Muscle of leg (tissue), 16 donors: ENCODE measurements at places on chromosomes 6 and 20. TPM values are rescaled to one million over a fixed set of nuclear protein-coding genes. Genes with fewer than 3 reads are reported as not detected.

The CD109 gene
- 21.1 TPM for total RNA-seq

The DSN1 gene
- 12.1 TPM for total RNA-seq

The MAP3K4 gene
- total RNA-seq = 29.1 TPM

DNA sequence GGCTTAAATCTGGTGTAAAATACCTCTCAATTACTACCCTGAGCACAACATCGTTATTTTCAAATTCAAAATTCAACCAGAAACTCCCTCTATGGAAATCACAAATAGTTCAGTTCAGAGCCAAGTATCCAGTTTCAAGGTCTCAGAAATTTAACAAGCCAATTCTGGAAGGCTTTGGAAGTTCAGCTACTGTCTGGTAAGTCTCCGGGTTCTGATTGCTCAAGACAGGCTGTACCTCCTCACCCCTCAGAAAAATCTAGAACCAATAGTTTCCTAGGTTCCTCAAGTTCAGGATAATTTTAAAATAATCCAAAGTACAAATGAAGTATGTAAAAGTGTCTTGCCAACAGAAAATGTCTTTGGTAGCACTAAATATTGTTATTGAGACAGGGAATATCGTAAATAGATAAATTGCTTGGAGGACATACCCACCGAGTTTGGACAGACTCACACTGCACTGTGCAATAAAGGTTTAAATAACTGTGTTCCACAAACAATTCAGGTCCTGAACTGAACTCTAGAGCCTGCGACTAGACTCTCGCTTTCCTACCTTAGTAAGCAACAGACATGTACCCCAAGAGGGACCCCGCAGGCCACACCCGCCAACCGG lies 729 bp downstream of the ATG5 start:
- H3K4me1 ChIP-seq = no peaks in the 10 kb centered on the region
- peak overlapping the region; percentile 88 for H3K27ac ChIP-seq
- peaks cover 6% of the 10 kb centered on the region for H3K27me3 ChIP-seq
- H3K36me3 ChIP-seq = no peaks in the 10 kb centered on the region
- peak; percentile 12 for DNase-seq

- DNase-seq = no peak
- H3K36me3 ChIP-seq = peaks cover 2% of the 10 kb centered on the region
- H3K27me3 ChIP-seq = no peaks in the 10 kb centered on the region
- no peak overlapping the region for H3K27ac ChIP-seq
Observed at GRCh38 chr6:114040871-114041270, 69.9 kb upstream of the HDAC2 start.

- H3K4me1 ChIP-seq = no peaks in the 10 kb centered on the region
- peak overlapping the region; percentile 33 for H3K27ac ChIP-seq
- H3K4me3 ChIP-seq = peak overlapping the region; percentile 76
- peaks cover 3% of the 10 kb centered on the region for H3K36me3 ChIP-seq
Observed at GRCh38 chr6:105135056-105135455, 44.8 kb downstream of the POPDC3 start.

DNA sequence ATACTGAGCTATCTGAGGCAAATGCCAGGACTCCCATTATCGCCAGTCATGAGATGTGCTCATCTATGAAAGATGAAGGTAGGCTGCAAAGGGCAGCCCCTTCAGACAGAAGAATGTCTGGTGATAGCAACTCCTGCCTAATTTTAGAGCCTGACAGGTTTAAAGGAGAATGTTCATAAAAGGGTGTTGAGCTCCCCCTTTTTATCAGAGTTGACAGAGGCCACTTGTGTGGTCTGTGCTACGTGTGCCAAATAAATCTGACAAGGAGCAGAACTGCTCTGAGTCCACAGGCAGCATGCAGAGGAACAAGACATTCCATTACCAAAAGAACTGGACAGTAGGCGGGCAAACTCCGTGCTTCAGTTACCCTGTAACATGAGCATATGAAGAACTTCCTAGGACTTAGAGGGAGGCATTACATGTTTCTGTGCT lies 101.8 kb downstream of the PREP start:
- H3K36me3 ChIP-seq = peaks cover 15% of the 10 kb centered on the region
- peak overlapping the region; percentile 79 for H3K27ac ChIP-seq
- H3K4me3 ChIP-seq = no peak overlapping the region
- no peaks in the 10 kb centered on the region for H3K27me3 ChIP-seq
- peaks cover 21% of the 10 kb centered on the region for H3K4me1 ChIP-seq

GRCh38 chr6:93391965-93392364 lies 27.4 kb downstream of the EPHA7 start:
- H3K27ac ChIP-seq = no peak overlapping the region
- H3K27me3 ChIP-seq = no peaks in the 10 kb centered on the region
- H3K4me3 ChIP-seq = no peak overlapping the region
- no peaks in the 10 kb centered on the region for H3K36me3 ChIP-seq
- H3K4me1 ChIP-seq = no peaks in the 10 kb centered on the region
- no peak for DNase-seq

DNA sequence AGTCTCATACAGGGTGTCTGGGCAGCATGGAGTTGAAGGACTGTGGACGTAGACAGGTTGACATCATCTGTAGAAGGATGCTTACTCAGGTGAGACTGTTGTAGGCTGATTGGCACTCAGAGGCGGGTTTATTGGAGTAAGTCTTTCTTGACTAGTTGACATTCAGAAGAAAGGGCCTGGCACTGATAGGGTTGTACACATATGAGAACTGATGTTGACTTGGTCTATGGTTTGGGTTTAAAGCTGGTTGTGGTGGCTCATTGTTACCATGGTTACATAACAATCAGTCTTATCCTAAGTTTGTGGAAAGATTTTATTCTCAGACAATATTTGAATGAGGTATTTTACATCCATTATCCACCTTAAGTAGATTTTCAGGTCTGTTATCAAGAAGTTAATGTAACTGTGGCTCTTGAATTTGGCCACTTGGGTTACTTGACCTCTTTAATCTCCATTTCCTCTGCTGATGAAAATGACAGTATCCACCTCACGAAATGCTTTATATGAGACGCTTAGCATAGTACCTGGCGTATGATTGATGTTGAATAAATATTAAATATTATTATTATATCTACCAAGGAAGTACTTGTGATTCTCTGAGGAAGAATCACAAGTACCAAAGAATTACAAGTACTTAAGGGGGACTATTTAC lies 109.3 kb downstream of the DNAH8 start:
- no peaks in the 10 kb centered on the region for H3K36me3 ChIP-seq
- no peaks in the 10 kb centered on the region for H3K27me3 ChIP-seq
- peaks cover 5% of the 10 kb centered on the region for H3K4me1 ChIP-seq
- DNase-seq = no peak
- H3K4me3 ChIP-seq = no peak overlapping the region

GRCh38 chr6:63805808-63806572 lies 170.4 kb downstream of the PHF3 start:
- H3K27ac ChIP-seq = no peak overlapping the region
- DNase-seq = peak; percentile 39
- H3K4me3 ChIP-seq = no peak overlapping the region
- H3K27me3 ChIP-seq = no peaks in the 10 kb centered on the region
- no peaks in the 10 kb centered on the region for H3K36me3 ChIP-seq

- H3K4me1 ChIP-seq = peaks cover 12% of the 10 kb centered on the region
- peak overlapping the region; percentile 100 for H3K27ac ChIP-seq
- peak overlapping the region; percentile 90 for H3K4me3 ChIP-seq
- DNase-seq = peak; percentile 94
- H3K27me3 ChIP-seq = no peaks in the 10 kb centered on the region
- H3K36me3 ChIP-seq = no peaks in the 10 kb centered on the region
Observed at GRCh38 chr6:27839626-27840475, 72.3 kb downstream of the OR2B2 start.

DNA sequence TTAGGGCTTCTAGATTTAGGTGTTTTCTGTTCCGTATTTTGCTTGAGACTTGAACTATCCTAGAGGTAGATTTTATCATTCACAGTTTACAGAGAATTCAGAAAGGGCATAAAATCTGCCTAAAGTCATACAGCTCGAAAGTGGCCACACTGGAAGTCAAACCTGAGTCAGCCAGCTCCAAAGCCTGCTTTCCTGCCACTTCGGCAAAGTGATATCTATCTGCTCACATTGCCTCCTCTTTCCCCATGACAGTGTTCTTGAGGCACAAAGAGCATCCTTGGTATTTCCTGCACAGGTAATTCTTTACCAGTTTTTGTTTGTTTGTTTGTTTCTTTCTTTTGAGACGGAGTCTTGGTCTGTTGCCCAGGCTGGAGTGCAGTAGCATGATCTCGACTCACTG lies 19.4 kb upstream of the SCUBE3 start:
- H3K27me3 ChIP-seq = no peaks in the 10 kb centered on the region
- no peak overlapping the region for H3K27ac ChIP-seq

DNA sequence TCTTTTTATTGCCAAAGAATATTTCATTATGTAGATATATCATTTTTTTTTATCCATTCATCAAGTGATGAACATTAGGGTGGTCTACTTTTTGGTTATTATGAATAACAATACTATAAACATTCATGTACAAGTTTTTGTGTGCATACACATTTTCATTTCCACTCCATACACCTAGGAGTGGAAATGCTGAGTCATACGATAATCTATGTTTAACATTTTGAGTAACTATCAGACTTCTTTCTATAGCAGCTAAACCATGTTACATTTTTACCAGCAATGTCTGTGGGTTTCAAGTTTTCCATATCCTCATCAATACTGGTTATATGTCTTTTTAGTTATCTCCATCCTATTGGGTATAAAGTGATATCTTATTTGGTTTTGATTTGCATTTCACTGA lies 65.7 kb downstream of the PRSS35 start:
- no peak for DNase-seq
- no peaks in the 10 kb centered on the region for H3K4me1 ChIP-seq
- no peaks in the 10 kb centered on the region for H3K27me3 ChIP-seq
- no peaks in the 10 kb centered on the region for H3K36me3 ChIP-seq
- H3K27ac ChIP-seq = no peak overlapping the region
- no peak overlapping the region for H3K4me3 ChIP-seq
